ENCODE measurements at places on chromosomes 1 and 21.

DNA sequence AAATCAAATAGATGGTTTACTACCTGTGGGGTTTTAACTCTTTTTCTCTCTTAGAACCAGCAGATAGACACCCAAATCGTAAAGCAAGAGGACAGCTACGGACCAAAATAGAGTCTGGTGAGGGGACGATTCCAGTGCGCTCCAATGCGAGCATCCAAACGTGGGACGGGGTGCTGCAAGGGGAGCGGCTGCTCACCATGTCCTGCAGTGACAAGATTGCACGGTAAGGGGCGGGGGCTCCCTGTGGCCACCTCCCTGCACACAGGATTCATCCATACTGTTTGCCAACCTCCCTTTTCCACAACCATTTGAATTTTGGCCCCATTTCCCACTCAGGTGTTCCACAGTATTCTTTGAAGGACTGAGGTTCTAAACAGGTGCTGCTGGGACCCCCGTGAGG is 102.8 kb downstream of the POFUT2 start:
- no peak for DNase-seq

- DNase-seq = no peak
Observed at GRCh38 chr1:196302420-196302819, 305.8 kb downstream of the KCNT2 start.

- no peak for DNase-seq
Observed at GRCh38 chr1:213507472-213508223, 456.6 kb downstream of the RPS6KC1 start.

GRCh38 chr1:2314273-2314802 is 77.0 kb downstream of the MORN1 start:
- DNase-seq = no peak

- no peak for DNase-seq
Observed at GRCh38 chr1:204031098-204031710, 41.7 kb upstream of the SOX13 start.

DNA sequence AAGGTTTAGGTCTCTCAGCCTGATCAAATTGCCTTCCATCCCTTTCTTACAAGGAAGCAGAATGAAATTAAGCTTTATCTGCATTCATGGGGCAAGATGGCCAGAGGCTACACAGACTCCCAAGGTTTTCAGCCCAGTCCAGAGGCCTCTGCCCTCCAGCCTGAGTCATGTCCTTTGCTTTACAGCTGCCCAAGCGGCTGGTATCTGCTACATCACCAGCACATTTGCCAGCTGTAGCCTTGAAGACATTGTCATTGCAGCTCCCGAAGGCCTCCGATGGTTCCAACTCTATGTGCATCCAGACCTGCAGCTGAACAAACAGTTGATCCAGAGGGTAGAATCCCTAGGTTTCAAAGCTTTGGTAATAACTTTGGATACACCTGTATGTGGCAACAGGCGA is 16.0 kb downstream of the HAO2 start:
- no peak for DNase-seq

- no peak for DNase-seq
Observed at GRCh38 chr1:207316622-207317391, 4.7 kb upstream of the CD55 start.

- no peak for DNase-seq
Observed at GRCh38 chr1:160429702-160430535, 29.6 kb downstream of the VANGL2 start.

GRCh38 chr1:229572286-229572685 is 13.8 kb upstream of the ABCB10 start:
- DNase-seq = no peak

DNA sequence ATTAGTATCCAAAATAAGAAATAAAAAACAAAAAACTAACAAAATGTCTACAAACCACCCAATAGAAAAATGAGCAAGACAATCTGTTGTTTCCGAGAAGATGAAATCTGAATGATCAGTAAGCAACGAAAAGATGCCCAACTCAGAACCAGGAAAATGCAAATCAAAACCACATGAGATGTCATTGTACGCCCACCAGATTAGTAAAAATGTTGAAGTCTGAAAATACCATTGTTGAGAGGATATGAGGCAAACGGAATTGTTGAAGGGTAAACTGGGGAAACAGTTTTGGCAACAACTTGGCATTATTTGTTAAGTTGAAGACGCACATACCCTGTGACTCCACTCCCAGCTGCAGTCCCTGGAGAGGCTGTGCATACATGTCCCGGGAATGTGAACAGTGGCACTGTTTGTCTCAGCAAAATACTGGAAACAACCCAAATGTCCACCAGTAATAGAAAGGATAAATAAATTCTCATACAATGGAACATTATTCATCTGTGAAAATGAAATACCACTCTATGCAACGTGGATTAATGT is 10.6 kb downstream of the ZBTB17 start:
- DNase-seq = no peak

DNA sequence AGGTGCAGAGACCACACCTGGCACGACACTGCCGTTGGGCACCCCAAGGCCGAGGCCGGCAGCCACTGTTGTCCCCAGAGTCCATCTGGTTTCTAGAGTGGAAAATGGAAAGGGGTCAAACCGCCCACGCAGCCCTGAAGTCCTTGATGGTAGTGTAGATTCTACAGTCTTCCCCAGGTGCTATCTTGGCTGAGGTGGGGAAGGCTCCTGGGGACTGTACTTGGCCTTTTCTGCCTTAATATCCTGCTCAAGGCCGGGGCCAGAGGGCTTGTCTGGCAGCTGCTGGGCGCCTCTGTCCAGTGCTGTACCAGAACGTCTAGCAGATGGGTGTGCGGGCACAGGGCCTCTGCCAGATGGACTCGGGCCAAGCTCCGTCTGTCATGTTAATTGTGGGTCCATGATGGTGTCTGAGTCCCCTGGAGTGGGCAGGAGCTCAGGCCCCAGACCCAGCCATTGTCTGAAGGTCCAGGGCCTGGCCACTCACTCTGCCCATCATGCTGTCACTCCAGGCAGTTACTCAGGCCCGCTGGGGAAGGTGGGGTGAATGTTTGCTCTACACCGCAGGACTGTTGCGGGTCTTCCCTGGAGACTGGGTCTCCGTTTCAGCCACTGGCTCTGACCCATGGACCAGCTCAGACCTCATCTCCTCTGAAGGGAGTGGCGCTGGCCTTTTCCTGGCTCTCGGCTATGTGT is 161.9 kb upstream of the COL6A1 start:
- DNase-seq = no peak

GRCh38 chr1:165753934-165754333 is 14.7 kb downstream of the TMCO1 start:
- DNase-seq = no peak

DNA sequence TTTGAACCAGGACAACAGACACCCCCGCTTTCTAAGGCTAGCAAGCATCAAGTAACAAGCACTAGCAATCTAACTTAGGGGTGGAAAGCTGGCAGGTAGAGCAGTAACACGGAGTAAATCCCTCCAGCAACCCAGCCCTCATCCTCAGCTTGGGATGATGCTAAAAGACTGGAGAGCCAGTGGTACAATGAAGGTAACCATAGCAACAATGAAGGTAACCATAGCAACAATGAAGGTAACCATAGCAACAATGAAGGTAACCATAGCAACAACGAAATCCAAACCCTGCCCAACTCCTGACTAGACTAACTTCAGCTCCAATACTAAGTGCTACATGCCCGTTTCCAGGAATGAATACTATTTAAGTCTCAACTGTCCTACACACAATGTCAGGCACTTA is 22.2 kb upstream of the EIF4G3 start:
- no peak for DNase-seq

DNA sequence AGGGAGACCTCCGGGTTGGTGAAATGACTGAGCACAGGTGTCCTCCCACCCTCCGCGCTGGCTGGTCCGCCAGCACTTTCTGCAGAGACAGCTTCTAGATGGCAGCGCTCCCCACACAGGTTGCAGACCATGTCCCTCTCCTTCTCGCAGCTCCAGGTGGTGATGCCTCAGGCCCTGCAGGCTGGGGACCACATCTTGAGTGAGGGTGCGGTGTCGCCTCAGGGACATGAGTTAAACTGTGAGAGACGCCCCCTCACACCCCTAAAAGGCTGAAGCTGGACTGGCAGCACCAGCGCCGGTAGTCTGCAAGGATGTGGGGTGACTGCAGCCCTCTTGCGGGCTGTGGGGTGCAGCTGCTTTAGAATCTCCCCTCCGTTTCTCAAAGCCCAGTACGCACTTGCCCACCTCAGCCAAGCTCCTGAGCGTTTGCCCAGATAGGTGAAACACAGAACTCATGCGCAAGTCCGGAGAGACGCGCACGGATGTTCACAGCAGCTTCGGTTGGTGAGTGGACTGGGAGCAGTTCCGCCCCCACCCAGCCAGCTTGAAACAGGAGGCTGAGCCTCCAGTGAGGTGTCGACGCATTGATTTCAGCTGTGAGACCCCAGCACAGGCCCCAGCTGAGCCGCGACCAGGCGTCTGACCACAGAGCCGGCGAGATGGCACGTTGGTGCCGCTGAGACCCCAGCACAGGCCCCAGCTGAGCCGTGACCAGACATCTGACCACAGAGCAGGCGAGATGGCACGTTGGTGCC is 28.6 kb downstream of the COL6A1 start:
- no peak for DNase-seq

- no peak for DNase-seq
Observed at GRCh38 chr1:91120936-91121335, 99.1 kb upstream of the ZNF644 start.

Data from effector CD4-positive, alpha-beta T cell (primary cell).